ENCODE measurements at places on chromosomes 4 and X.

GRCh38 chrX:46185923-46186810 is 359.1 kb downstream of the ZNF674 start:
- no peak for DNase-seq

DNA sequence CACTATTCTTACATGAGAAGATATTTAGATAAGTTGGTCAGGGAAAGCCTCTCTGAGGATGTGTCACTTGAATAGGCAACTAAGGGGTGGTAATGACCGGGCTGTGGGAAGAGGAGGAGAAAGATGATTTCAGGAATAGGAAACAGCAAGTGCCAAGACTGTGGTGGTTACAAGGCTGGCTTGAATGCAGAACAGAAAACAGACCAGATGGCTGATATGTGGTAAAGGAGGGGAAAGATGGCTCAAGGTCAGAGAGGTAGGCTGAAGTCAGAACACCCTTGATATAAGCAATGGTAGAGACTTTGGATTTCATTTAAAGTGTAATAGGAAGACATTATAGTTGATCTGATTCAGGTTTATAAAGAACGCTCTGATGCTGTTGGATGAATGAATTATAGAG is 15.0 kb downstream of the TLR7 start:
- no peak for DNase-seq

DNA sequence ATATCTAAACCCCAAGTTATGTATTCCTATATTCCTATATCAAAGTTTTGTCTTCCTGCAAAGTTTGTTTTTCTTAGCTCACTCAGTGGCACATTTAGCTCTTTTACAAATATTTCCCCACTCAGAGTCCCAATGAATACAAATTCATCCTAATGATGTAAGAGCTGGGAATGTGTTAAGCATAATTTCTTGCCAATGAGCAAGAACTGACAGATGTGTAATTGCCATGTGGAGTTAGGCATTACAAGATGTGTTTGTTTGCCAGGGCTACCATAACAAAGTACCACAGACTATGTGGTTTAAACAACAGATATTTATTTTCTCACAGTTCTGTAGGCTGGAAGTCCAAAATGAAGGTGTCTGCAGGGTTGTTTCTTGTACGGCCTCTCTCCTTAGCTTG is 302.1 kb downstream of the KCTD8 start:
- DNase-seq = no peak

DNA sequence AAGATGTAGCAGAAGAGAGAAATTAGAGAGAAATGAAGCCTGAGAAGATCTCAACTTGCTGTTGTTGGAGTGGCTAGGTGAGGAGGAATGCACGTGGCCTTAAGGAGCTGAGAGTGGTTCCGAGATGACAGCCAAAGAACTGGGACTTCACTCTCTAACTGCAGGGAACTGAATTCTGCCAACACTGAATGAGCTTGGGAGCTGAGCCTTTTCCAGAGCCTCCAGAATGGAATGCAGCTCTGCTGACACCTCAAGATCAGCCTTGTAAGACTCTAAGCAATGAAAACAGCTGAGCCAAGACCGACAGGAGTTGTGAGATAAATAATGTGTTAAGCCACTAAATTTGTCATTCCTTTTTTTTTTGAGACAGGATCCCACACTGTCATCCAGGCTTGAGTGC is 73.0 kb downstream of the TLL1 start:
- DNase-seq = no peak

GRCh38 chr4:182163180-182163579 is 80.0 kb upstream of the TENM3 start:
- no peak for DNase-seq

GRCh38 chr4:86530183-86530582 is 63.9 kb upstream of the PTPN13 start:
- DNase-seq = no peak

DNA sequence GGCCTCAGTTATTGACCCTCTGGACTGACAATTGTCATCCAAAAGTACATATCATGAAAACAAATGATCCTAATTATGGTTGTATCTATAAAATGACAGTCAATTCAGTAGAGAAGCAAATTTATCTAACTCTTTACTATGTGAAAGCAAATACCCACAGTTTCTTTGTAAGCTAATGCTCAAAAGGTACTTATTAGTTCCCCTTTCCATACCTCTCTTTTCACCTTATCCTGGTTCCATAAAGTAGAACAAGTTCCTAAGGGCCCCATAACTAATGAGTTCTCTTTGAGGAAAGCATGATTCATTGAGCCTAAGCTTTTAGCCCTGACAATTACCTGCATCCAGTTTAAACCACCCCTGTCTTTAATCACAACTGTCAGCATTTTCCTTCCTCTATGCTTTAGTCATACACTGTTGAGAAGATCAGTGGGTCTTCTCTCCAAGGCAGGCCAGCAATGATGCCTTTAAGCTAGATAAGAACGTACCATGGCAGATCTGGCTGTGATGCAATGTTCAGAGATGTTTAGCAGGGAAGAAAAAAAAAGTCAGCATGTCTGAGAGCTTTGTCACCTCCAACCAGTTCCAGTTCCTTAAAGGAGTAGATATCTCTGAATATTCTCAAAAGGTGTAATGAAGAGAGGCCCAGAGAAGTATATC is 179.7 kb upstream of the RASGEF1B start:
- DNase-seq = no peak

DNA sequence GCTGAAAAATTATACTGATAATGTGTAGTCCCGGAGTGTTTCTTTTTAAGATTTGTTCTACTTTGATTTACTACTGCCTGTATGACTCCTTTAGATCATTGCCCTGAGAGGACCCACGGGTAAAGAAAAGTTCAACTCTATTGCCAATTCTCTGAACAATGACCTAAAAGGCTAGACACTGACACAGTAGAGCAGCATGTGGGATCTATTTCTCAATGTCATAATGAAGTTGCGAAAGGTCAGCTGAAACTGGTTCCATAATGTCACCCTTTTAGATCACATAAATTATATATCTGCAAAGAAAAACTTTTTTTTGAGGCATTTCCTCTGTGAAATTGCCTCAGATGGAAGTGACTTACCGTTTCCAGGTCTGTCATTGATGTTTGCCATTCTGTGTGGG is 67.4 kb downstream of the GLRB start:
- no peak for DNase-seq

- DNase-seq = no peak
Observed at GRCh38 chr4:6606465-6607235, 31.7 kb downstream of the MAN2B2 start.

- peak; percentile 58 for DNase-seq
Observed at GRCh38 chrX:7083468-7084396, 63.8 kb upstream of the STS start.

- no peak for DNase-seq
Observed at GRCh38 chr4:8322794-8323704, 53.5 kb downstream of the HTRA3 start.

- DNase-seq = no peak
Observed at GRCh38 chrX:84156821-84157220, 31.2 kb downstream of the RPS6KA6 start.

GRCh38 chr4:77358315-77358928 is 201.4 kb downstream of the CCNG2 start:
- peak; percentile 5 for DNase-seq

GRCh38 chrX:23465105-23465791 is 130.6 kb downstream of the PTCHD1 start:
- DNase-seq = no peak

DNA sequence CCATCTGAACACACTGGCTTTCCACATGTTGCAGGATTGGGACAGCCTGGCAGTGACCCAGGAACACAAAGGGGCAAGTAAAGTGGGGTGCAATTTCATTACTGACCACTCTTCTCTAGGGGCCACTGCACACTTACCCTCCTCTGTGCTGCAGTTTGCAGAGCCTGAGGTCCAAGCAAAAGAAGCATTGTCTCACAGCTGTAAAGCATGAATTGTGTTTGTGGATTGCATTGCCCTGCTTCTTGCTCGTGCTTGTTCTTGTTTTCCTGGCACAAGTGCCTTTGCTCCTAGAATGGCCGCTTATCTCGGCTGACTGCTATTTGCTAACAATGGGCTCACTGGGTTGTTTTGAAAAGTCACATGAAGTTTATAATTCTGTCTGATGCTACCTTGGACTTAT is 209.1 kb upstream of the JADE1 start:
- DNase-seq = no peak

DNA sequence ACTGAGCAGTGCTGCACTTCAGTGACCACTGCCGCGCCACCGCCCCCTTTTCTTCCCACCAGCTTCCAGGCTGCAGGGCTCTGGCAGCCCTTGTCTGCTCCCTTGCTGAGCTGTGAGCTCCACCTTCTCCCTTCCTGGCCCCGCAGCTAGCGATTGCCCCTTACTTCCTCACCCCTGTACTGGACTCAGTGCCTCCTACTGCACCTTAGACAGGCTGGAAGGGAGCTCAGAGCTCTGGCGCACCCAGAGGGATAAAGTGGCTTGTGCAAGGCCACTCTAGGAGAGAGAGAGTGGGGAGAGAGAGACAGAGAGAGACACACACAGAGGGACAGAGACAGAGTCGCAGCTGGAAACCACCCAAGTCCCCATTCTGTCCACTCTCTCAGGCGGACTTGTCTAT is 6.0 kb downstream of the RASL11B start:
- DNase-seq = no peak

- no peak for DNase-seq
Observed at GRCh38 chrX:155113097-155113496, 41.8 kb downstream of the BRCC3 start.

DNA sequence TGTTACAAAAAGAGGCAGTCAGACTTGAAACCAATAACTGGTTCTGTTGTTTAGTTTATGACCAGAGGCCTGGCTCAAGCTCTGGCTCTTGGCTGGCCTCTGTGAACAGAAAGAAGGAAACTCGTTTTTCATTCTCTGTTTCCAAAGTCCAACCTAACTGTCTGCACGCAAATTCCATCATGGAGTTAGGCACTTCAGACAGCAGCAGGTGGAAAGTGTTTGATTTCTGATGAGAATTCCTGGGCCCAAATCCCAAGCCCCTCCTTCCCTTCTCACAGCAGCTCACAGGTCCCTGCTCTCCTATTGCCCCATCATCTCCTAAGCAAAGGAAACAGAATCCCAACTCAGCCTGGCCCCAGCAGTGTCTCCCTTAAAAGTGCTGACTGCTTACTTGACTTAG is 42.8 kb upstream of the FGF16 start:
- no peak for DNase-seq

- DNase-seq = no peak
Observed at GRCh38 chrX:136493011-136493410, 4.4 kb upstream of the HTATSF1 start.

DNA sequence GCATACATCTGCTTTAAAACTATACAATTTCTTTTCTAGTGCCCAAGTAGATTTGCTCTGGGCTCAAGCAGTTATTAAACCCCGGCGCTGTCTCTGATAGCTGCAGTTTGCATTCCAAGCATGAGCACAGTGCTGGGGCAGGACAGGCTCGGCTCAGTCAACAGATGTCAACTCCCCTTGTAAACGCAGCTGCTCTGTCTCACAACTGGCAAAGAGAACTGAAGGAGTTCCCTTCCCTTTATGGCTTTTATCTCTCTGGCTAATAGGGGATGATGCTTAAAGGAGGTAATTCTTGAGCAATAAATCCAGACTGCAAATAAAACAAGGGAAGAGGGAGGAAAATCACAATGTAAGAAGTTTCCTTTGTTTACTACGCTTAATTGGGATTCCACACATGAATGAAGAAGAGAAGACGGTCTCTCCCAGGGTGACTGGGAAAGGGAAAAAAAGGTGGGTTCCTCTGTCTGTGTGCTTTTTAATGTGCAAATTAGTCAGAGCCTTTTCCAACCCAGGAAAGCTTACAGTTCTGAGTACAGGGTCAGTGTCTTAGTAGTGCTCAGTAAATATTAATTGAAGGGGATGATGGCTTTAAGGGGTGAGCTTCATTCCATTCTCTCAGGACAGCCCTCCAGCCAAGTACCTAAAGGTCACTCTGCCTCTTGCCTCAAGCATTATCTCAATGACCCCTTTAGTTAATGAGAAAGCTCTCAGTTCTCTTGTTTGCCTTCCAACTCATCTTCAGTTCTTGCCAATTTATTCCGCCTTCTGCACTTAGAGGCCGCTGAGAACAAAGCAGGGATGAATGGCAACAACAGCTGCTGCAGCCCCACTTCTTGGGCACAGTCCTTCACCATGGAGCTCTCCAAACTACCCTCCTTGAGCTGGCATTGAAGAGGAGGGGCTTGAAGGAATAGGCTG is 155.7 kb upstream of the JADE1 start:
- no peak for DNase-seq

GRCh38 chr4:75710246-75710645 is 14.1 kb upstream of the USO1 start:
- no peak for DNase-seq

DNA sequence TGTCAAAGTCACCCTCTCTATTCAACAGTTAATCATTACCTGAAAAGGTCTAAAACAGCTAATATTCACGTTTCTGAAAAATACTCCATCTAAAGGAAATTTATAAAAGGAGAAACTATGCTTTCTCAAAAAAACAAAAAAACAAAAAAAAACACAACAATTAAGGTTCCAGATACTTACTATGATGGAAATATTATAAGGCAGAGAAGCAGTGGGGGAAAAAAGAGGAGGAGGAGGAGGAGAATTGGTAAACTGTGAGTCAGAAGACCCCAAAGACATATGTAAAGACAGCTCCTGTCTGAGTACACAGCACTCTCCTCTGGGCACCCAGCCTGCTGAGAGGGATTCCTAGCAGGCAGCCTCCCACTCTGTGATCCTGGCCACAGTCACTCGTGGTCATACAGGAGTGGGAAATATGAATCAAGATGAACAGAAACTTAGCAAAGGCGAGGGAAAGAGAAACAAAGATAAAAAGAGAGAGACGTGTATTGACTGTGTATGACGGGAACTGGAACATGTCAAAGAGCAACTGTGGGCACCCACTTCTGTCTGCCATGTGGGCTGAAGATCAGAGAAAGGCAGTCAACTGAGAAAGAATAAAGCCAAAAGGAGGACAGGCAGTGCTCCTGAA is 12.5 kb downstream of the KLHL15 start:
- peak; percentile 11 for DNase-seq

GRCh38 chr4:182103614-182104319 is 139.4 kb upstream of the TENM3 start:
- DNase-seq = no peak

- no peak for DNase-seq
Observed at GRCh38 chr4:150722908-150723362, 141.0 kb downstream of the MAB21L2 start.

GRCh38 chr4:151611960-151612359 is 148.8 kb downstream of the GATB start:
- no peak for DNase-seq

DNA sequence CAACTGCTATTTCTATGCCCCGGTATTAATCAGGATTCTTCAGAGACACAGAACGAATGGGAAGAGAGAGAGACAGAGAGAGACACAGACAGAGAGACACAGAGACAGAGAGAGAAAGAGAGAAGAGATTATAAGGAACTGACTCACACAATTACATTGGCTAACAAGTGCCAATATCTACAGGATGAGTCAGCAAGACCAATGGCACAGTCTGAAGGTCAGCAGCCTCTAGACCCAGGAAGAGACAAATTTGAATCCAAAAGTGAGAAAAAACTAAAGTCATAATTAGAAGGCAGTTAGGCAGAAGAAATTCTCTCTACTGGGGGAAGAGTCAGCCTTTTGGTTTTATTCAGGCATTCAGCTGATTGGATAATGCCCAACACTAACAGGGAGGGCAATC is 187.3 kb downstream of the MAB21L2 start:
- no peak for DNase-seq

Data from CD4-positive, alpha-beta T cell treated with Interleukin-12 subunit alpha and Interleukin-12 subunit beta, for 1 hour (primary cell).